ENCODE measurements at places on chromosomes 4 and X.

GRCh38 chr4:107682306-107682705 lies 37.7 kb downstream of the PAPSS1 start:
- no peak for DNase-seq

DNA sequence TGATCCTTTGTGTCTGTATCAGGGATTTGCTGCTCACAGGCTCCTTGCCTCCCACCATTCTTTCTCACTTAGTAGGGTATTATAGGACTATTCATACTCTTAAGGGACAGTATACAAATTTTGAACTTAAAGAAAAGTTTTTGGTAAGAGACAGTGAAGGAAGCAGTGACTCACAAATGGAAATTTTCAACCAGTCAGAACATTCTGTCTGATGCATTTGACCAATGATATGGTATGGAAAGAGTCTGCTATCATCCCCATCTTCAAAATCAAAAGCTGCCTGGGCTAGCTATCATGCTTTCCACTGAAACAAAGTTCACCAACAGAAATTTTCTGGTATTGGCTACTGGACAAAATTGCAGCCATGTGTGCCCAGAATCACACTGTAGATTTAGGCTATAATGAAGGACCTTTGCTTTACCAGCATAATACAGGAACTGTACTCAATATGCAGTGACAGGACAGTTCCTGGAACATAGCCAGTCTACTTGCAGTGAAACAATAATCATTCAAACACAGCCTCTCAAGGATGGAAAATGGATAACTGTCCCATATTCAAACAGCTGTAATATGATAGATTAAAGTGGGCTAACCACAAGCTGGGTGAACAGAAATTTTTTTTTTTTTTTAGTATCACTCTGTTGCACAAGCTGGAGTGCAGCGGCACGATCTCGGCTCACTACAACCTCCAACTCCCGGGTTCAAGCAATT lies 109.0 kb upstream of the ACSL4 start:
- peak; percentile 17 for DNase-seq

GRCh38 chrX:34943235-34943634 lies 639 bp downstream of the FAM47B start:
- no peak for DNase-seq

DNA sequence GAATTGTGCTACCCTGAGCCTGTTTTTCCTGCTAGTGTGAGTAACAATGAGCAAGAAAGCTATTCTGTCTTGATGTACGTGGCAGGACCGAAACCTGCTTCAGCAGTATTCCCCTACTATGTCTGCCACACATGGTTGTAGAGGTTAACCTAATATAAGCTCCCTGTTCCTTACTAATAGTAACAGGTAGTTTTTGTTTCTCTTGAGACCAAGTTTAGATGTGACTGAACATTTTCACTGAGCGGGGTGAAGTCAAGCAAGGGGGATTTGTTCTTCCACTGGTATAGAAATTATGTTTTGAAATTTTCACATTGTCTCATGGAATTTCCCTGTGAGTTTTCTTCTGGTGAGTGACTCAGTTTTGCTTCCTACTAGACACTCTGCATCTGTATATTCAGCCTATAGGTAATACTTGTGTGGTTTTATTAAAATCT lies 37.3 kb downstream of the RRAGB start:
- peak; percentile 7 for DNase-seq

DNA sequence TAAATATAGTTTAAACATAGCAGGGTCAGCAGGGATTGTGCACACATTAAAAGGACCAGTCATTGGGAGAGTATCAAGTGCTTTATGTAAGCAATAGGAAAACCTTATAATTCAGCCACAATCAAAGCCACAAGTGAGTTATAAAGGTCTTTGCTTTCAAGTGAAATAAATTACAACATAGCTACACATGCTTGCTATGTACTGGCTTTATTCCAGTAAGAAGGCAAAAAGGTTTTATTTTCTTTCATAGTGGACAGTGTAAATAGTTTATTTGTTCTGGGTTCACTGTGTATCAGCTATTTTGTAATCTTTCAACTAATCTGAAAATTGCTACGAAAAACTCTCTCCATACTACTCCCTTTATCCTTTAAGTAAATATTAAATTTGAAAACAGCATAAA lies 691.4 kb downstream of the PCDH7 start:
- DNase-seq: no peak

DNA sequence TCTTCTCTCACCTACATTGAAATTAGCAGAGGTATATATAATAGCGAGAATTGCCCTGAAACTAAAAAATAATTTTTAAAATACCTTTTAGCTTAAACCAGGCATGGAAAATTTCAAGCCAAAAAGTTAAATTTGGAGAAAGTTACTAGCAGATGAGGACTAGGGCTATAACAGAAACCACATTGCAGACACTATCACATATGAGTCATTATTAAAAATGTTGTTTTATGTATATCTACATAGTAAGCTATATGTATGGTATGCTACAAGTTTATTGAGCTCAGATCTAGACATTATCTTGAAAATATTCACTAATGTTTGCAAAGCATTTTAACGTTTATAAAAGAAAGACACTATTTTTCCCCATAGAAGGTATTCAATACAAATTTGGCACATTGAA lies 147.8 kb downstream of the PAPSS1 start:
- no peak for DNase-seq

- DNase-seq: no peak
Measured at GRCh38 chr4:67659065-67659464, 41.9 kb downstream of the UBA6 start.

GRCh38 chr4:146640021-146640464 lies 1.4 kb downstream of the POU4F2 start:
- DNase-seq: no peak

- DNase-seq: no peak
Measured at GRCh38 chr4:102775805-102776204, 15.0 kb upstream of the MANBA start.

- DNase-seq: no peak
Measured at GRCh38 chr4:80386281-80386886, 50.9 kb downstream of the CFAP299 start.

GRCh38 chr4:175127314-175127713 lies 209.2 kb downstream of the ADAM29 start:
- no peak for DNase-seq

DNA sequence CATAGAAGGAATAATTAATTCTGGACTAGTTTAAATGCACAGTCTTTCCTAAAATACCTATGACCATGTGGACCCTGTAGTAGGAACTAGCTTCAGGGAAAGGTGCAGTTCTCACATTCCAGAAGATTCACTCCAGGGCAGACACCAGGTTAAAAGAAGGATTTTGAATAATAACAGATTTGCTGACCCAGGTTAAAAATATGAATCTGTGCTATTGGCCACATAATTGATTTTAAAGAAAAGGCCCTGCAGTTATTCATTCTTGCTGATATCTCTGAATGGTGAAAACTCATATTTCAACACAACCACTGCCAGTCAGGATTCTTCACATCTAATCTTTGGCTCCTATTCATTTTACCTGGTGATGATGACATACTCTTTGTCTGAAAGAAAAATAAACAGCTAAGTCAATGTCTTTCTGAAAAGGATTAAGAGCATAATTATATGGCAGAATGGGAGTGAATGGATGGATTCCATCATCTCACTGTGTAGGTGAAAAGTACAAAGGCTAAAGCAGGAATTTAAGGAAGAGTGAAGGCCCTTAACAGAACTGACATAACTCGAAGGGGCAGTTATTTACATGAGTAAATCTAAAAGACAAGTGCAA lies 432.8 kb downstream of the PDGFC start:
- no peak for DNase-seq

DNA sequence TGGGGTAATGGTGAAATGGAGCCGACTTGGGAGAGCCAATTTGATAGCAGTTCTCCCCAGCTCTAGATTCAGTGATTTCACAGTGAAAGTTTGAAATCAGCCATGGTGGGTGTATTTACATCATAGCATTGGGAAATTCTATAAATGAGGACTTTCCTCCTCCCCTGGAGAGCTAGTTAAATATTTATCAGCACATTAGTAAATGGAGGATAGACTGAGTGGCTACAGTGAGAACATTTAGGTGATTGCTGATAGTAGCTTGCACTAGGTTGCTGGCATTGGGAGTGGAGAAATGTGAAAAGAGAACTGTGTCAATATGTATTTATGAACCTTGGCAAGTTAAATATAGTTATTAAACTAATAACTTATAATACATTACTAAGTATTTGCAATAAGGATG lies 347.3 kb downstream of the CCSER1 start:
- no peak for DNase-seq

- no peak for DNase-seq
Measured at GRCh38 chr4:103375278-103375677, 177.1 kb upstream of the CENPE start.

DNA sequence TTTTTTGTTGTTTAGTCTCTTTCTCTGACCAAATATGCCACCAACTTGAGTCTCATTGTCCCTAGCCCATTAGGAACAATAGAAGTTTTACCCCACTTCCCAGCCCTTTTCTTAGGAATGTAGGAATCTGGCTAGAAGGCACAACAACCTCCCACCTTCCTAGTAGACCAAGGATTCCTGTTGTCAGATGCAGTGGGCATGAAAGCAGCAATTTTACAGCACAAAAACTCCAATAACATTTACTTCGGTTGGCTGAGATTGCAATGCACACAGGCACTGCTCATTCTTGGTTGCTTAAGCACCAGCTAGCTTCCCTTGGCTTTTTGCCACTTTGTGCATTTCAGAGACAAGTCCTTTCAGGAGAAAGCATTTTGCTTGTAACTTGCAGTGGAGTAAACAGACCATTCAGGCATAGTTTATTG lies 312.8 kb downstream of the TENM3 start:
- no peak for DNase-seq

DNA sequence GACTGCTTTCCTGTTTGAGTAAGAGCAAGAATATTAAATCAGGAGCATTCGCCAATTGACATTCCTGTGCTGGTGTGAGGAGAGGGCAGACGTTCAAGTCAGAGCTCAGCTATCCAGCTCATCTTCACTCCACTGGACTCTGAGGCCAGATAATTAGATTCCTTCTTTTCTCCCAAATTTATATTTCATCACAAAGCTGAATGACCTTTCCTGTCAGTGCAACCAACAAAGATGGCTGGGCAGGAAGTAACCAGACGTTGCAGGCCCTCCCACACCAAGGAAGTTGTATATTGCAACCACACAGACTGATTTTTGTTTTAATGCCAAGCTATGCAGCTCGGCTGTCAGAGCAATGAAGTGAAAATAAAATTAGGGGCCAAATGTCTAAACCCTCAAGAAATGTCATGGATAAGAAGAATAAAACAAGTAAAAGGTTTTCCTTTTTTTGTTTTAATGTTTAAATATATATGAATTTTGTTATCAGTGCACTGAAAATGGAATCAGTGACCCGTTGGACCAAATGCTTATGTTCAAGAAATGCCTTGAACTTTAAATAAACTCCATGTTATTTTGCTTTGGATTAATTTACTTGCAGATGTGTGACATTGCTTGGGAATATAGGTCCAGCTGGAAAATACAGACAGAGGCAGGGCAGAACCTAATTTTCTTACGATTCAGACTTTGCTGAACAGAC lies 578.9 kb upstream of the FAT1 start:
- no peak for DNase-seq

- no peak for DNase-seq
Measured at GRCh38 chr4:71449040-71449439, 110.2 kb downstream of the SLC4A4 start.

DNA sequence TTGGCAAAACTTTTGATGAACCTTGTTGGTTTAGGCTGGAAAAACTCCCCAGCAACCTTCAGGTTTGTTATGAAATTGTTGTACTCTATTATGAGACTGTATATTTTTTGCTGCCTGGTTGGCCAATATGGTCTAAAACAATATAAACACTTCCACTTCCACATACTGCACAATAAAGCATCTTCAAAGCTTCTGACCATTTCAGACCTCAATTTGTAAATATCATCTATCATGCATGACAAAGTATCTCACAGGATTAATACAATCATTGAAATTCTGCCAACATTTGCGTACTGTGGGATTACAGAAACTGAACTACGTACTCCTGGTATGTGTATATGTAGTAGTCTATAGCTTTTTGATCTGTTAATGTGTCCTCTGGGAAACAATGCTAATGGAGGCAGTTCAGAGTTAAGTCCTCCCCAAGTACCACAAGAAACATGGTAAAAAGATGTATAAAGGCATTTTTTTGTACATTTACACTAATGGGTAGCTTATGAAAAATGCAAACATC lies 40.4 kb downstream of the GPC4 start:
- no peak for DNase-seq

GRCh38 chrX:150270622-150271021 lies 92.5 kb upstream of the MAMLD1 start:
- DNase-seq: no peak

DNA sequence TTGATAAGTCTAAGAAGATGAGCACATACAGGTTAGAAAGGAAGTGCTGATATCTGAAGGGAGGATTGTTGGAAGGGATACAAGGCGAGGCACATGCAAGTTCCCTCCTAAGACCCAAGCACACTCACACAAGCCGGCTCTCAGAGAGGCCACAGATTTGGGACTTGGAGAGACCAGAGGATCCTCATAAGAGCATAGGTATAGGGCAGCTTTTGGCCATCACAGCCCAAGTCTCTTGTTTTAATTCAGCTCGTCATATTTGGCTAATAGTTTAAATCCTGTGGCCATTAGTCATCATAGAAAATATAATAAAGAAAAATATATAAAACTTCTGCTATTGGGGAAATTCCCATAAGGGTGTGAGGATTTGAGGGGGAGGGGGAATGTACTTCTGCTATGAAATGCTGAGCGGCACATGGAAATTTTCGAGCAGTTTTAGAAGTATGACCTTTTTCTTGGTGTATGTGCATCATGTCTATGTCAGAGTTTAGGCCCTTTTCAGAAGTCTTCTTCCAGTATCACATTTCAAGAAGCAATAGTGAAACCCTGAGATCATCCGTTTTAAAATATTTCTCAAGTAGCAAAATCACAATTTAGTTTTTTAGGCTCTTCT lies 97.7 kb downstream of the NFKB1 start:
- no peak for DNase-seq

- DNase-seq: no peak
Measured at GRCh38 chr4:51925307-51925706, 82.4 kb downstream of the DCUN1D4 start.

GRCh38 chrX:130245441-130245840 lies 23.3 kb downstream of the ZNF280C start:
- no peak for DNase-seq

DNA sequence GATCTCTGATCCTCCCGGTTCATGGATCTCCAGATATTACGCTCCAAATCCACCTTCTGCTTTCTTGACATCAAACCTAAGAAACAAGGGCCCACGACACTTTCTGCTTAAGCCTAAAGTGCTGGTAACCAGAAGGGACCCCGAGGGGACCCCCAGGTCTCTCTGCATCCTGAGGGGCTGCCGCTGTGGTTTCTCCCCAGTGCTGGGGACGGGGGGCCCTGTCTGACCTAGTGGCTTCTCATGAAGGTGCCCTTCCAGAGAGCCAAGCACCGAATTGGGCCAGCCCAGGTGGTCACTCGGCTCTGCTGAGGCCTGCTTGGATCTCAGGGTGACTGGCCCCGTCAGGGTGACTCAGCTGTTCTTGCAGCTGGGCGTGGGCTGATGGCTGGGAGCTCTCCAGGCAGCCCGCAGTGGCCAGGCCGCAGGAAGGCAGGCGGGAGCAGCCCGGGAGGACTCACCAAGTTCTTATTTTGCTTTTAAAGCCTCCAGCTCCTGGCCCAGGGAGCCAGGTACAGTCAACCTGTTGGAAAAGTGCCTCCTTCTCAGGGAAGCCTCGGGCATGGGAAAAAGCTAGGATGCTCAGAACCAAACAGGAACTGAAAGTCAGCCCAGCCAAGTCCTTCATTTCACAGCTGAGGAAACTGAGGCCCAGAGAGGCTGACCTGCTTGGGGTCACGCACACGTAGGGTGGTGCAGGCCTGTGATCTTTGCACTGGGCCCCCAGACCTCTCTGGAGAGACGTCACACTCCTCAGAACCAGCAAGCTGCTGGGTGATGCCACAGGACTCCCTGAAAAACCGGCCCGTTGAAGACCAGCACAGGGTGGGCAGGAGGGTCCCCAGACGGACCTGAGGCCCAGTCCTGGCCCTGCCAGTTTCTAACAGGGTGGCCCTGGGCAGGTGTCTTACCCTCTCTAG lies 16.7 kb downstream of the BLOC1S4 start:
- DNase-seq: no peak
